ENCODE measurements at places on chromosomes 13 and 19. TPM values are rescaled to one million over a fixed set of nuclear protein-coding genes. Genes with fewer than 3 reads are reported as not detected.
A peak's percentile ranks its signal among the peaks of the same experiment; 100 is the strongest.

DNA sequence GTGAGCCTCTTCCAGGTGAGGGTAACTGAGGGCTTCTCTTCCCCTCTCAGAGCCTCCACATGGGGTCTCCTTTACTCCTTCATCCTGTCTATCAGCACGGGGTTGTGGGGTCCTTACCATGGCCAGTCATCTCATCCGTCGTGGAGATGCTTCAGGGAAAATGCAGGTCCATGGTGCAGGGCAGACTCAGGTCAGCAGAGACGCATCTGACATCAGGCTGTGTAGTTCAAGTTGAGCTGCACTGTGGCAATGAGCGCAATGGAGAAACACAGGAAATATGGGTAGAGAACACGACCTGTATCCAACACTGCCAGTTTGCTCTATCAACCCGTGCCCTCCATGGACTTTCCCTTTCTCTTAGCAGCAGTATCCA lies 13.9 kb downstream of the LILRA5 start:
- peak; percentile 15 for DNase-seq

DNA sequence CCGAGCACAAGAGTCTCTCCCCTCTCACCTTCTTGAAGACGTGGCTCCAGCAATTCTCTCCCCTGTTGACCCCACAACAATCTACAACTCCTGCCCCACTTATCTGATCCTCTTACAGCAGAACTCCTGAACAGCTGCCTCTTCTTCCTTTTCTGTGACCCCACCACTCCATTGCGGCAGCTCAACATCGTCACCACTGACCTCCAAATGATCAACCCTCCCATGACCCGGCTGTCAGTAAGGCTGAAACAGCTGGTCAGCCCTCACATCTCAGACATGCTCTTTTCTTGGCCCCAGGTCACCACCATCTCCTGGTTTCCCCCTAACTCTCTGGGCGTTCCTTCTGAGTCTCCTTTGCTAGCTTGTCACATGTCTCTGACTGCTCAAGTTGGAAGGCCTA lies 1.8 kb downstream of the EXOSC5 start:
- DNase-seq = no peak

GRCh38 chr13:73467125-73467524 lies 408.3 kb downstream of the KLF5 start:
- peak; percentile 3 for DNase-seq

Gene ITGBL1
- total RNA-seq = 6.9 TPM

Data from H4 (cell line).